ENCODE measurements at places on chromosomes 12 and 14.

- DNase-seq = no peak
Observed at GRCh38 chr14:50210074-50210473, 21.3 kb downstream of the SOS2 start.

GRCh38 chr12:43882578-43883178, 46.8 kb downstream of the TMEM117 start:
- no peak for DNase-seq

DNA sequence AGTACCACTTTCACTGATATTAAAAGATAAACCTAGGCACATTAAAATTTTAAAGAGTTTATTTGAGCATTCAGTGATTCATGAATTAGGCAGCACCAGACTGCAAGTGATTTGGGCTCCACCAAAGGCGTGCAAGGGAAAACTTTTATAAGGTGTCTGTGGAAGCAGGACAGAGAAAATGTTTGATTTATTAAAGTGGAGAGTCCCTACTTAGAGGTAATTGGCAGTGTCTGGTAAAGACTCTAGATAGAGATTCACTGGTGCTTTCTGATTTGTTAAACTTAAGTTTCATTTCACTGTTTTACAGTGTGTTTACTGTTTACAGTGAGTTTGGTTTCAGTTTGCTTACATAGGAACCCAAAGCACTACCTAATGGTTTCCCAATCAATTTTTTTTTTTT, 72.8 kb downstream of the ANKS1B start:
- DNase-seq = no peak

DNA sequence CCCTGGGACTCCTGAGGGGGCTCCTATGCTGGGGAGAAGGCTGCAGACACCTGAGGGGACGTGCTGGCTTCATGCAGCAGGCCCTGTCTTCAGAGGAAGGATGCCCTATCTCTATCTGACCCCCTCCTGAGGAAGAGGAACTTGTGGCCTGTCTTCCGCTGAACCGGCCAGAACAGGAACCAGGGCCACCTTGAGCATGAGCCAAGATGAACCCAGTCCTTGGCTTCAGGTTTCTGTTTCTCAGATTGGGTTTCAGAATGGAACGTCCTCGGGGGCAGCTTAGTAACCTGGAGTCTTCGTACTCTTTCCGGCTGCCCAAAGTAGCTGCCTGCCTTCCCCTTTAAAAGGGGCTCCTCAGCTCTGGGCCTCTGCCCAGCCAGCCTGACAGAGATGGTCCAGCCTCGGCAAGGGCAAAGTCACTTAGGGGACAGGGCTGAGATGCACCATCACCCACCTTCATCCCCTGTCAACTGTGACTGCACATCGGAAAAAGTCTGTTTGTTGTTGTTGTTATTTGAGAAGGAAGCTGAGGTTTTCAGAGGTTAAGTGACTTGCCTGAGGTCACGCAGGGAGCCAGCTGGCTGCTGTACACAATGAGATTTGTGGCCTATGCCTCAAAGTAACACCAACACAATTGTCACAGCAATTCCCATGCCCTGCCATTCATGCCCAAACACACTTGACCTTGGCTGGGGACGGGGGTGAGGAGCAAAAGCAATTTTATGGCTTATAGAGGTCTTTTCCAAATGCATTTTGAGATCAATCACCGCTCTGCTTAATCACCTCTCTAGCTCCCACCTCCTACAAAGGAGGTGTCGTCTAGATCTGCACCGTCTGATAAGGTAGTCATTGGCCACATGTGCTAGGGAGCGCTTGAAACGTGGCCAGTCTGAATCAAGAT, 13.4 kb downstream of the ASB2 start:
- peak; percentile 20 for DNase-seq

GRCh38 chr12:14554281-14555007, 13.2 kb downstream of the PLBD1 start:
- no peak for DNase-seq

GRCh38 chr14:54253195-54253947, 143.4 kb upstream of the CDKN3 start:
- DNase-seq = no peak
